ENCODE measurements at places on chromosomes 5 and 9.

DNA sequence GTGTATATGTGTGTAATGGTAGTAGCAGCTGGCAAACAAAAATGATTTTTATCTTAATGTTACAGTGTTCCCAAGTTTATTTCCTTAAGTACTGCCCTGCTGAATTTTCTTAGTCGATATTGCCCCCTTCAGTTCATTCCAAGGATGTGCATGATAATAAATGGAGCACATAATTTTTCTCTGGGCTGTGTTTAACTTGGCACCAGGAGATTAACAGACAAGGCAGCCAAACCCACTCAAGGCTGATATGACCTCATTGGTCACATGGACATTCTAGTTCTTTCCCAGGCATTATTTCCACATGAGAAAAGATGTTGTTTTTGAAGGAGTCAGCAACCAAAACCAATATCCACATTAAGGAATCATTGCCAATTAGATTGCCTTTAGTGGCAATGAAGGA is 61.8 kb downstream of the COX7C start:
- DNase-seq: peak; percentile 18

DNA sequence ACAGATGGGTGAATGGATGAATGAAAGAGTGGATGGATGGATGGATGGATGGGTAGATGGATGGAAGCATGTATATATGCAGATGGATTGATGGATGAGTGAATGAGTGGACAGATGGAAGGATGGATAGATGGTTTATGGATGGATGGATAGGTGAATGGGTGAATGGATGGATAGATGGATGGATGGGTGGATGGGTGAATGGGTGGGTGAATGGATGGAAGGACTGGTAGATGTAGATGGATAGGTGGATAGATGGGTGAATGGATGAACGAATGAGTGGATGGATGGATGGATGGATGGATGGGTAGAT is 85.1 kb downstream of the COL5A1 start:
- no peak for DNase-seq

DNA sequence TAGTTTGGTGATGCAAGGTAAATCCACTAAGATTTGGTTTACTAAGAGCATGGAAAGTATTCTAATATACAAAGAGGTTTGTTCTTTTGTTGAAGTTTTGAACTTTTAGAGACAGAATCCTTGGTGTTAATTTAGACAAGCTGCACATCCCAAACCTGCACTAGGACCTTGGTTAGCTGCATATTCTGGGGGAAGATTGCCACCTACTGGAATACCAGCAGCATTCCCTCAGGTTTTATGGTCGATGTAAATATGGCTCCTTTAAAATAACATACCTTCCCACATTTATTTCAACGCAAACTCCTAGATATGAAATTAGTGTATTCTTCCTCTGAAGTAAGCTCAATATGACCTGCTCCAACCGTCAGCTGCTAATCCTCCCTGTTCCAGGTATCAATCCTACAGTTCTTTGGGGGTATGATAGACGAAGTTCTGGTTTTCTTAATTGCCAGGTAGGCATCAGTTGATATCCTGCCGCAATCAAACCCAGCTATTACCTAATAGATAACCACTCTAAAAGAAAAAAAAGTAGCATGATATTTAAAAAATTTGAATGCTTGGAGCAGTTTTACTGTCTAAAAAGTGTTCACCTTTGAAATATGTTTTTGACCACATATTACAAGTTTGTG is 624.1 kb downstream of the ISL1 start:
- DNase-seq: peak; percentile 2

DNA sequence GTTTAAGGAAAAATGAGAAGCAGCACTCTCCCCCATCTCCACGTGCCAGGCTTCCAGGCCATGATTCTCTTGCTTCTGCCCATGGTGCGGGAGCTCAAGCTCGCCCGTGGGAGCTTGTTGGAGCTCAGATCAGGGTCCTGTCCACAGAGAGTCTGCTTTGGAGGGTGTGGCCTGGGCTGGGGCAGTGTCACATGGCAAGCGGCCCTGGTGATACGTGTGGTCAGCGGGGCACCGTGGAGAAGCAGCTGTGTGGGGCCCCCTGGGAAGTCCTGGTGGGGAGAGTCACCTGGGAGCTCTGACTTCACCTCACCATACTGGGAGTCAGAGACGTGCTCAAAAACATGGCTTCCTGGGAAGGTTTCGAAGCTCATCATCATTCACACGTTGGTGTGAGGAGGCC is 275.3 kb downstream of the GADD45G start:
- no peak for DNase-seq

DNA sequence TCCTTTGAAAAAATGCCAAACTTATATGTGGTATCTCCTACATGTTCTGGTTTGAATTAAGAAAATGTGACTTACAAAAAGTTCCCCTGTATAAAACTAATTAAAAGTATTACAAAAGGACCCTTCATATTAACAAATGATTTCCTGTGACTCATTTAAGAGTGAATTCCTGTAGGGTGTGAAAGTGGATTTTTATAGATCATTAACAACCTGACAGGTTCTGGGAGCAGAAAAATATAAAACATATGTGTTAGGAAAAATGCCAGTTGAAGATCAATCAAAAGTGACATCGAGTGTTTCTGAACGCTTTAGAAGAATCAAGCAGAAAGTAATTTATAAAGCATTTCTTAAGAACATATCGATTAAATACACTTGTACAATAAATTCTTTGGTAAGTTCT is 35.5 kb downstream of the CAMK4 start:
- DNase-seq: no peak

GRCh38 chr9:70405808-70406433 is 8.5 kb downstream of the KLF9 start:
- DNase-seq: no peak
